ENCODE measurements at places on chromosomes 7 and 10.

DNA sequence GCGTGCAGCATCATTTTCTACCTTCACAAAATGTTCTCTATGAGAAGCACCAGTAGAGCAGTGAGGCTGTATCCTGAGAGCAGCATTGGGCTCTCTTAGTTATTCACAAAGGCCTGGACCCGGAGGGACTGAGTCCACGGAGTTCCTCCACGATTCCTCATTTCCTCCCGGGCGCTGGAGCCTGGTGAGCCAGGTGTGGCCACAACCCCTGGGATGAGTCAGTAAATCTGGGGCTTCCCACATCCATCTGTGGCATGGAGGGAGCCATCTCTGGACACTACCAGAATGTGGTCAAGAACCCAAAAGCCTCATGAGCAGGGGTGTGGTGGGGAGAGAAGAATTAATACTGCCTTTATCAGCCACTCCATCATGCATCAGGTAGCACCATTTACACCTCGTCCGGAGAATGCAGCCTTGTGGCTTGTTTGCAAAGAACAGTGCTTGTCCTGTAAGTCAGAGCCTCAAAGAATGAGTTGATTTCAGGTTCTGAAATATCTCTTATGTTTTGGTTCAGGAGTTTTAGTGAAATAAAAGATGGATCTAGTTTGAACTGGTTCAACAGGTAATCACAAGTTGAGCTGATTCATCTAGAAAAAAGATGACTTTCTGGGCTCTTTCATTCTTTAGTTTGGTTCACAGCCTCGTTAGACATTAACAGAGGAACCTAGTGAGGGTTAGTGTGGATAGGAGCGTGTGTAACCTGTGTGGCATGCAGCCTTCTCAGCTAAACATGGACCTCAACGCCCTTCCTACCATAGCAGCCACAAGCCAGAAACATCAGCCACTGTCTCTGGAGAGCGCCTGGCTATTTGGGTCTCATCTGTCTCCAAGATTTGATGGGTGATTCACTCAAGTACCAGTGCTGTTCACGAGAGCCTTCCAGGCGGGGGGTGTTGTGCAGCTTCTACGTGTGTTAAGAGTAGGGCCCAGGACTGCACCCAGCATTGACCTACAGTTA is 95.2 kb downstream of the WDR37 start:
- DNase-seq: no peak

GRCh38 chr7:140901941-140902302 is 22.8 kb downstream of the BRAF start:
- DNase-seq: no peak

- DNase-seq: no peak
Observed at GRCh38 chr10:82543631-82544030, 668.6 kb downstream of the NRG3 start.

GRCh38 chr10:78507510-78508160 is 474.0 kb downstream of the RPS24 start:
- no peak for DNase-seq
